Activated naive CD8-positive, alpha-beta T cell treated with anti-CD3 and anti-CD28 coated beads, Interleukin-2, amount 50 U/mL, for 24 hours (primary cell): ENCODE measurements at places on chromosomes 3 and 15.
A peak's percentile ranks its signal among the peaks of the same experiment; 100 is the strongest.

GRCh38 chr3:55701997-55702396 lies 214.9 kb upstream of the WNT5A start:
- H3K4me3 ChIP-seq: no peak overlapping the region
- no peaks in the 10 kb centered on the region for H3K4me1 ChIP-seq
- DNase-seq: no peak
- no peaks in the 10 kb centered on the region for H3K27me3 ChIP-seq
- H3K36me3 ChIP-seq: no peaks in the 10 kb centered on the region

- no peaks in the 10 kb centered on the region for H3K36me3 ChIP-seq
- H3K4me3 ChIP-seq: no peak overlapping the region
- no peak for DNase-seq
- peaks cover 29% of the 10 kb centered on the region for H3K27me3 ChIP-seq
- H3K27ac ChIP-seq: no peak overlapping the region
- H3K4me1 ChIP-seq: no peaks in the 10 kb centered on the region
Observed at GRCh38 chr15:38201714-38202113, 50.9 kb upstream of the SPRED1 start.

GRCh38 chr3:87318617-87319021 lies 42.2 kb upstream of the POU1F1 start:
- no peak for DNase-seq
- H3K4me3 ChIP-seq: no peak overlapping the region
- peaks cover 5% of the 10 kb centered on the region for H3K27me3 ChIP-seq
- no peaks in the 10 kb centered on the region for H3K36me3 ChIP-seq
- H3K27ac ChIP-seq: no peak overlapping the region

DNA sequence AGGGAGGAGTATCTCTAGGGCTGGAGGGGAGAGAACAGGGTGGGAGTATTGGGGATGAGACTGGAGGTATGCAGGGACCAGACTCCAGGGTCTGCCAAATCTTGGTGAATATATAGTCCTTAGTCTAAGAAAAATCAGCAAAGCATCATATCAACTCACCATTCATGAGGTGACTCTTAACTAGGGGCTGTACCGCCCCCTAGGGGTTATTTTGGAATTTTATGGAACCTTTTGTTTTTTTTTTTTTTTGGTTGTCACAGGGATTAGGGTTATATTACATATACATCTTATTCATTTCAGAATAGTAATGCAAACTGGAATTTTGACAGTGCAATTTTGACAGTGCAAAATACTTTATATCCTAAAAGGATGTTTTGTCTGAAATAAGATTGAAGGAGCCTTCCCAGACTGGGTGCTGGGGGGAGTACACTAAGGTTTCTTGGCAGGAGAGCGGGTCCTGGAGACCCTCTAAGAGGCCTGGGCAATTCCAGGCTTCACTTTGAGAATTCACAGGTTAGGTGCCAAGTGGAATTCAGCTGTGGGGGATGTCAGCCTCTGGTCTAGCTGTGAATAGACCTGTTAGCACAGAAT lies 7.5 kb downstream of the CMTM7 start:
- peaks cover 71% of the 10 kb centered on the region for H3K4me1 ChIP-seq
- no peaks in the 10 kb centered on the region for H3K27me3 ChIP-seq
- DNase-seq: no peak
- H3K27ac ChIP-seq: peak overlapping the region; percentile 55

- DNase-seq: no peak
- peak overlapping the region; percentile 18 for H3K27ac ChIP-seq
- H3K4me3 ChIP-seq: peak overlapping the region; percentile 3
- no peaks in the 10 kb centered on the region for H3K36me3 ChIP-seq
Observed at GRCh38 chr15:68586274-68586961, 7.6 kb downstream of the CORO2B start.

DNA sequence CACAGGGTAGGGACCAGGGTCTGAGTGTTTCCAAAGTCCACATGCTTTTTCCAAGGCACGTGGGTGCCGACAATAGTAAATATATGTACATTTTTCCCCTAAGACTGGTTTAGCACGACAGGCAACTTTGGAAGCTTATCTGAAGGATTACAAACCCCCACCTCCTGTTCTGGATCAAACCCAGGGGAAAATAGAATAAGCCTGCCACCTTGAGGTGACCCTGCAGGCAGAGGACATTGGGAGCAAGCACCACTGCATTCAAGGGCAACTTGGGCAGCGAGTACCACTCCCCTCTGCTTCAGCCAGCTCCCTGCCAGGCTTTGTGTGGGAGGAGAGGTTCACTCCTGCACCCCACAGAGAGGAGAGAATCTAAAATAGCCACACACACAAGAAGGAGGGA lies 44.8 kb downstream of the KBTBD12 start:
- no peak overlapping the region for H3K27ac ChIP-seq
- no peaks in the 10 kb centered on the region for H3K4me1 ChIP-seq
- H3K4me3 ChIP-seq: no peak overlapping the region
- DNase-seq: no peak

DNA sequence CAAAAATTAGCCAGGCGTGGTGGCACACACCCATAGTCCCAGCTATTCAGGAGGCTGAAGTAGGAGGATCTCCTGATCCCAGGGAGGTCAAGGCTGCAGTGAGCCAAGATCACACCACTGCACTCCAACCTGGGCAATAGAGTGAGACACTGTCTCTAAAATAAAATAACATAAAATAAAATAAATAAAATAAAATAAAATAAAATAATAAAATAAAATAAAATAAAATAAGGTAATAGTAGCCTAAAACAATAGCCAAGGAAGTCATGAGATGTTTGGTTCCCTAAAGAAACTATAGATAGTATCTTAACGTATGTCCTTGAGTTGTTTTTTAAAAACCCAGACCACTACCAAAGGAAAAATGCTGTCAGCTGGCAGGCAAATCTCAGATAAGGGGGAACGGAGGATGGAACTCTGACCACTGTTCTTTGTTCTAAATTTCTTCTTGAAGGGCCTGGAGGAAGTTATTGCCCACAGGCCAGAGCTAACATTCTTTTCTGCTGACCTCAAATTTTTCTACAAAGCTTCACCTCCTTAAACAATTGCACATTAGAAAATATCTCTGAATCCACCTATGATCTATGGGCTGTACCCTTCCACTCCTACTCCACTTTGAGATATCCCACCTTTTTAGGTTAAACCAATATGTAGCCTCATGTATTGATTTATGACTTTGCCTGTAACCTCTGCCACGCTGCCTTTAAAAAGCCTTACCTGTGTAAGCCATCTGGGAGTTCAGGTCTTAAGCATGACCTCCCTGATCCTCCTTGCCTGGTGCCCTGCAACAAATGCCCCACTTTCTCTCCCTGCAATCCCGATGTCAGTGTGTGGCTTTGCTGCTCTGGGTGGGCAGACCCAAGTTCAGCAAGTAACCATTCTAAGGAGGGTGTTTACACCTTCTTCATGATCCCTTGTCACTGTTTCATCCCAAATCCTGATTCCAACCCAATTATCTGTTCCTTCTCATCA lies 126.2 kb upstream of the BHLHE40 start:
- H3K27me3 ChIP-seq: no peaks in the 10 kb centered on the region
- peaks cover 38% of the 10 kb centered on the region for H3K36me3 ChIP-seq
- H3K4me1 ChIP-seq: peaks cover 88% of the 10 kb centered on the region
- DNase-seq: no peak
- H3K4me3 ChIP-seq: peak overlapping the region; percentile 30
- peak overlapping the region; percentile 99 for H3K27ac ChIP-seq

DNA sequence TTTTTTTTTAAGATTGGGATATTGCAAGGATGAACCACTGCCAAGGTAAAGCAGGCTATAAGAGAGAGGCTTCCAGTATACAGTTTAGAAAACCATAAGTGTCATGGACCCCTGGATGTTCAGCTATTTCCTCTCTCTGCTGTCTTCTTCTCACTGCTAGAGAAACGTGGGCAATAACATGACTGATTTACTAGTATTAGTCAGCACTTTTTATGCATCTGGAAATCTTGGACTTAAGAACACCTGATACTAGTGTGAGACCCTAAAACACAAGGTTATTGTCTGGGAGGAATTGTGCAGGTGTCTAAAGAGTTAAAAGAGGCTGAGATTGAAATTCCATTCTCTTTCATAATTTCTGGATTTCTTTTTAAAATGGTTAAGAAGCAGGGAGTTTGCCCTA lies 460.6 kb upstream of the MCTP2 start:
- H3K4me3 ChIP-seq: no peak overlapping the region
- H3K36me3 ChIP-seq: no peaks in the 10 kb centered on the region
- no peaks in the 10 kb centered on the region for H3K4me1 ChIP-seq
- DNase-seq: no peak

DNA sequence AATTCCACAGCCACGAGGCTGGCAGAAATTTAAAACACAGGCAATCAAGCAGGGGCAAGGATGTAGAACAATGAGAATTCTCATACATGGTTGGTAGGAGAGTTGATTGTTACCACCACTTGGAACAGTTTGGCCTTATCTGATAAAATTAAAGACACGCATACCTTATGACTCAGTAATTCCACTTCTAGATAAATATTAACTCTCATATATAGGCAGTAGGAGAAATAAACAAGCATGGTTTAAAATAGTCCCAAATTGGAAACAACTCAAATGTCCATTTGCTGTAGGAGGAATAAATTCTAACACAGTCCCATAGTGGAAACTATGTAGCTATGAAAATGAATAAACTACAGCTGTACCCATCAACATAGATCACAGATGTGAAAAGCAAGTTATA lies 42.3 kb upstream of the USP3 start:
- peaks cover 13% of the 10 kb centered on the region for H3K4me1 ChIP-seq
- DNase-seq: no peak
- no peak overlapping the region for H3K27ac ChIP-seq

DNA sequence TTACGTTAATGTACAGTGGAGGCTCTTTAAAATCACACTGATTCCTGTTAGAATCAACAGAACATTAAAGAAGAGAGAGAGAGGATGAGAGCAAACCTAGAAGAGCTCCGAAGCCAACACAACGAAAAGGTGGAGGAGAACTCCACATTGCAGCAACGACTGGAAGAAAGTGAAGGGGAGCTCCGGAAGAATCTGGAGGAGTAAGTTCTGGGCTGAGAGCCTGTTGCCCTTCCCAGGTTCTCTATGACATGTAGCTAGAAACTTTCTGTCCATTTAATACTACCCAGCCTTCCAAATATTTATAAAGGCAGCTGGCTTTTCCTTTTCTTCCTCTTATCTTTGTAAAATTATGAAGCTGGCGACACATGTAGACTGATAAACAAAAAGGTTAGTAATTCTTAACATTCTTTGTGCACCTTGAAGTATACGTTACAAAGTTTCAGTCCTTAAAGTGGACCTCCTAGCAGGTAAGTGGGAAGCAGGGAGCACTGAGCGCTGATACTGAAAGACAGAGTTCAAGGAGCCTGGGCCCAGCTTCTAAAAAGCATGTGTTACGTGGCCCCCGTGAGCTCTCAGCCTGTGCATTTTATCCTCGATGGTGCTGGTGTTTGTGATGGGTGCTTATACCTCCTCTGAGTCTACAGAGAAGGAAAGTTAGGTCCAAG lies 75.9 kb downstream of the CGNL1 start:
- DNase-seq: no peak
- peaks cover 16% of the 10 kb centered on the region for H3K27me3 ChIP-seq
- no peaks in the 10 kb centered on the region for H3K36me3 ChIP-seq
- H3K4me3 ChIP-seq: no peak overlapping the region
- H3K4me1 ChIP-seq: no peaks in the 10 kb centered on the region

- H3K27ac ChIP-seq: no peak overlapping the region
- no peak for DNase-seq
- H3K4me3 ChIP-seq: no peak overlapping the region
- no peaks in the 10 kb centered on the region for H3K36me3 ChIP-seq
Observed at GRCh38 chr3:101976473-101976872, 127.2 kb downstream of the NFKBIZ start.

DNA sequence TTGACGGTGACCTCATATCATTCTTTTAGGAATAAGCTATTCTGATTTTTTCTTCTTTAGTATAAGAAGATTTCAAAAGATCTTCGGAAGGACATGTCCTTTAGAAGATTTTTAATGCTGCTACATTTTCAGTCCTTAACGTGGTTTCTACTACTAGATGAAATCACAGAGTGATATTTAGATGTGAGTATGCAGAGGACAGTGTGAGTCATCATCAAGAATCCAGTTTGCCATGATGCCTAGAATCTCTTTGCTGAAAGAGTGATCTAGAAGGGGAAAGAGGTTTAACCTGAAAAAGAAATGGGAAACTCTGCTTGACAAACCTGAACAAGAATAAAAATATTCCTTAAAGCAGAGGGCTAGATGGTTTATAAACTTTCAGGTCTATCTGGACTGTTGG lies 43.2 kb downstream of the SLC7A14 start:
- H3K27ac ChIP-seq: no peak overlapping the region
- peaks cover 32% of the 10 kb centered on the region for H3K27me3 ChIP-seq
- no peaks in the 10 kb centered on the region for H3K4me1 ChIP-seq

- no peaks in the 10 kb centered on the region for H3K36me3 ChIP-seq
- H3K4me3 ChIP-seq: no peak overlapping the region
- DNase-seq: no peak
- no peak overlapping the region for H3K27ac ChIP-seq
- H3K27me3 ChIP-seq: peaks cover 4% of the 10 kb centered on the region
Observed at GRCh38 chr3:124811436-124811835, 75.7 kb downstream of the ITGB5 start.

GRCh38 chr15:83498374-83498773 lies 51.2 kb downstream of the SH3GL3 start:
- no peaks in the 10 kb centered on the region for H3K27me3 ChIP-seq
- H3K36me3 ChIP-seq: no peaks in the 10 kb centered on the region
- H3K4me1 ChIP-seq: no peaks in the 10 kb centered on the region
- no peak for DNase-seq

DNA sequence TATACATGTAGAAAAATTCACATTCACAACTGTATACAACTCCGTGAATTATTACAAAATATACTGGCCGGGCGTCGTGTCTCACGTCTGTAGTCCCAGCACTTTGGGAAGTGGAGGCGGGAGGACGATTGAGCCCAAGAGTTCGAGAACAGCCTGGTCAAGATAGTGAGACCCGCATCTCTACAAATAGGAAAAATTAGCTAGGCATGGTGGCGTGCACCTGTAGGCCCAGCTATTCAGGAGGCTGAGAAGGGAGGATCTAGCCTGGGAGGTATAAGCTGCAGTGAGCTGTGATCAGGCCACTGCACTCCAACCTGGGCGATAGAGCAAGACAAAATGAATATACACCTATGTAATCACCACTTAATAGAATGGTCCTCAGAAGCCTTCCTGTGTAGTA lies 1.3 kb downstream of the RAD51 start:
- peak overlapping the region; percentile 100 for H3K4me3 ChIP-seq
- H3K27ac ChIP-seq: peak overlapping the region; percentile 100
- no peak for DNase-seq
- H3K4me1 ChIP-seq: peaks cover 34% of the 10 kb centered on the region
- H3K27me3 ChIP-seq: no peaks in the 10 kb centered on the region

DNA sequence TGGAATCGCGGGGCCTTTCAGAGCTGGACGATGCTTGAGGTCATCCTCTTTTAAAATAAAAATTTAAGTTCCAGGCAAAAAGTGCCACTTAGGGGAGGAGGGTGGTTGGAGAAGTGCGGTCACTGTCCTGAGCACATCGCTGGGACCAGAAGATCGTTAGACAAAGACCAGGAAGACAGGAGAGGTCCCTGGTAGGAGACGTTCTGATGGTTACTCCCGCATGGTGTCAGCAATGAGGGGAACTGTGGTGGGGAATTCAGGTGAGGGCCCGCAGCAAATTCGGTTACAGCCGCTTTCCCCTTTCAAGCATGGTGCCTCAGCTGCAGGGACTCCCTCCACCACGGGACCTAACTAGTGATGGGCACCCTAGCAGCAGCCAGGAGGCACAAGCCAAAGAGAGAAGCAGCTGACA lies 1.0 kb upstream of the ISY1 start:
- peaks cover 41% of the 10 kb centered on the region for H3K4me1 ChIP-seq
- H3K36me3 ChIP-seq: peaks cover 21% of the 10 kb centered on the region
- H3K4me3 ChIP-seq: peak overlapping the region; percentile 97

GRCh38 chr3:112304611-112305010 lies 10.6 kb upstream of the SLC9C1 start:
- H3K27ac ChIP-seq: no peak overlapping the region
- no peaks in the 10 kb centered on the region for H3K36me3 ChIP-seq
- DNase-seq: no peak
